Amniotic stem cell (primary cell): ENCODE measurements at places on chromosomes 1 and 21.

DNA sequence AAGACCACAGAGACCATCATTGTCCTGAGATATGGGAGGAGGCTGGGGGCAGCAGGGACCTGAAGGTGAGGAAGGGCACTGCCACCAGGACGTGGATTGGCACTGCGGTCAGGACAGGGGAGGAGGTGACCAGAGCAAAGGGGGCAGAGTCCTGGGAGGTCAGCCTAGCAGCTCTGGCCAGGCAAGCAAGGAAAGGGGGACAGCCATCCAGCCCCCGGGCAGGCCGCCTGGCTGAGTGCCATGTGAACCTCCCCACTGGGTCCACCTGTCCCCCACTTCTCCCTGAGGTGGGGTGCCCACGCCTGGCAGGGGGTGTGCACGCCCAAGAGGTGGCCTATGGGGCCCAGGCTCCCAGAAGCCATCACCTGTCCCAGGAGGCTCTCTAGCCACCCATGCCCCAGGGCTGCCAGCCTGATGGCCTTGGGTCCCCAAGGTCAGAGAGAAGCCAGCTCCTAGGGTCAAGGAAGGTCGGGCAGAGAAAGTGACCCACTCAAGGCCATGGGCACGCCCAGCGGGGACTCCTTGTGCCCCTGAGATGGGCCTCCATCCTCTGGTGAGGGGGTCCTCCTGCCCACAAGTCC lies 17.6 kb upstream of the PTTG1IP start:
- DNase-seq: no peak

GRCh38 chr1:212651521-212651920 lies 43.0 kb downstream of the ATF3 start:
- DNase-seq: no peak

DNA sequence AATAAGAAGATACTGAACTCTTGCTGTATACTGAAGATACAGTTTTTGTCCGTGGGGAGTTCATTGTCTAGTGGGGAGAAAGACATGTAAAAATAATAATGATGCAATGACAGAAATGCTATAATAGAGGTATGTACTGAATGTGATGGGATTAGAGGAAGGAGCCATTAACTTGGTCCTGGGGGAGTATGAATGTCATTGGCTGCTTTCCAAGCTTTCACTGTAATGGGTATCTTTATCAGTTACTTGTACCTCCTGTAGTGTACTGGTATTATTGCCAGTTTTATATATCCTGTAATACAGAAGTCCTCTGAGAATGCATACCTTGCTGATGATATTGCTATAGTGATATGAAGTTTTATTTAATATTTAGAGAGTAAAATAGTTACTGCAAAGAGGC lies 7.4 kb downstream of the BTBD8 start:
- no peak for DNase-seq

- DNase-seq: no peak
Observed at GRCh38 chr1:59936358-59936821, 9.8 kb upstream of the CYP2J2 start.

DNA sequence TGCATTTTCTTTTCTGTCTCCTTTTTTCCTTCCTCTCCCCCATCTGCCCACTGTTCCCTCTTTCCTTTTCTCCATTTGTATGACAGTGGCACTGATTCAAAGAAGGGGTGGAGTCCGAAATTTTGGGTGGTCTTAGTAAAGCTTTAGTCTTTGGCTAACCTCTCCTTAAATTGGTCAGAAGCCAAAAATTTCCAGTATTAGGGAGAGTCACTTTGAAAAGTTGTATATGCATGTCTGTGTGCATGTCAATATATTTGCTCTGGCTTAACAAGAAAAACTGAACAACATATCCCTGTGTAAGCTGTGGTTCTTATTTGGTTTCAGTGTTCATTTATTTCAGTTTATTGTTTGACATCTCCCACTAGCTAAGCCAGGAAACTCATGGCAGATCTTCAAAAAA lies 314.8 kb upstream of the CXADR start:
- DNase-seq: no peak

- no peak for DNase-seq
Observed at GRCh38 chr21:17414766-17415165, 98.1 kb upstream of the CXADR start.

DNA sequence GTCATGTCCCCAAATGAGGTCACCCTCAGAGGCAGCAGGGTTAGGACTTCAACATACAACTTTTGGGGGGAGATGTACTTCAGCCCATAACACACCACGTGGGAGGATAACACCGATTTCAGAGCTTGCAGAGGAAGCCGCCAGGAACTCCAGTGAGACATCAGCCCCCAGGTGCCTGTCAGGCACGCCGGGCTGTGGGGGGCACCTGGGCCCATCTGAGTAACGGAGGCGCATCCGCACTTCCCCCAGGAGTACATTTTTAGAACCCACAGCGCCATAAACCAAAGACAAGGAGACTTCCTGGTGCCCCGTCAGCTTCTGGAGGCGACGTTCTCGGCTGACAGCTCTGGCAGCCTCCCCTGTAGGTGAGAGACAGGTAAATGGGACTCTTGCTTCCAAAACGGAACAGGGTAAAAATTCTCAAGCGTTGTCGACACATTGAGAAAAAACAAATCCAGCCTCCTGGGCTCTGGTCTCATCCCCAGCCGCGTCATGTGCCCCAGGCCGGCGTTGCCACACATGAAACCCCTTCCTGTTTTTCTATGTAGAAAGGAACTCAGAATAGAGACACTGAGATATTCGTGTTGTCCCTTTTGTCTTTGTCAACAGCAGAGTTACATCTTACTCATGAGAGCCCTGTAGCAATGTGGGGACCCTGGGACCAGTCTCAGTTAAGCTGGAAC lies 93.3 kb downstream of the PDE9A start:
- DNase-seq: no peak
